ENCODE measurements at places on chromosomes 7 and 10.

- DNase-seq: no peak
Observed at GRCh38 chr7:50614721-50615518, 49.7 kb upstream of the DDC start.

GRCh38 chr7:83273699-83274098, 111.0 kb upstream of the PCLO start:
- no peak for DNase-seq

DNA sequence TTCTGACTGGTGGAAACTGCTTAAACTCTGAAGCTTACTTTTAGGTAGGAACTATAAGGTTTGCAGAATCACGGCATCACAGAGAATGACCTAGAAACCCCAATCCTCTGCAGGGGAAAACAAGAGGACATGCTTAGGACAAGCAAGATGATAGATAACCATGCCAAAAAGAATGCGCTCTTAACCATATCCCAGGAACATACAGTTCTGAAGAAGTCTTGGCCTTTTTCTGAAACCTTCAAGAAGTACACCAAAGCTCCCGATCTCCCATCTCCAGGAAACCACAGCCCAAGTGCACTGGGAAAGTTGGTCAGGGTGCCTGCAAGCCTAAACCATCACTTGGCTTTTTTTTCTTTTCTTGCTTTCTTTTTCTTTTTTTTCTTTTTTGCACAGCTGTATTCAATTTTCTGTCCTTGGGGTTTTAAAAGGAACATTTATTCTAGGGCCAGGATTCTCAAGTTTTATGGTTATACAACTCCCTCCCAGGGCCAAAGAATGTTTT, 12.2 kb upstream of the SVIL start:
- peak; percentile 48 for DNase-seq

- DNase-seq: no peak
Observed at GRCh38 chr10:124588736-124589490, 127.3 kb downstream of the LHPP start.

GRCh38 chr7:43698460-43699255, 30.7 kb downstream of the COA1 start:
- peak; percentile 35 for DNase-seq

GRCh38 chr10:76230921-76231285, 799.5 kb downstream of the LRMDA start:
- DNase-seq: no peak

GRCh38 chr10:83195021-83195420, 944.3 kb upstream of the GHITM start:
- no peak for DNase-seq

DNA sequence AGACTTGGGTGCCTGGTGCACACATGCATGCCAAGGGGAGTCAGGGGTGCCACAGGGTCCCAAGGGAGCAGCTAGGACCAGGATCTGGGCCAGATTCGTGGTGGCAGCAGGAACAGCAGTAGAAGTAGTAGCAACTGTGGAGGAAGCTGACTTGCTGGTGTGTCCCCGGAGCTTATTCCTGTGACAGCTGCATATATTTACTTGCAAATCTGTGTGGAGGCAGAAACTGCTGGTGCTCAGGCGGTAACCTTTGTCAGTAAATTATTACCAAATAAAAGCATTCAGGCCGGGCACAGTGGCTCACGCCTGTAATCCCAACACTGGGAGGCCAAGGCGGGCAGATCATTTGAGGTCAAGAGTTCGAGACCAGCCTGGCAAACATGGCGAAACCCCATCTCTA, 67.4 kb upstream of the RAB18 start:
- DNase-seq: no peak

GRCh38 chr7:3825491-3825890, 524.4 kb downstream of the SDK1 start:
- DNase-seq: no peak

DNA sequence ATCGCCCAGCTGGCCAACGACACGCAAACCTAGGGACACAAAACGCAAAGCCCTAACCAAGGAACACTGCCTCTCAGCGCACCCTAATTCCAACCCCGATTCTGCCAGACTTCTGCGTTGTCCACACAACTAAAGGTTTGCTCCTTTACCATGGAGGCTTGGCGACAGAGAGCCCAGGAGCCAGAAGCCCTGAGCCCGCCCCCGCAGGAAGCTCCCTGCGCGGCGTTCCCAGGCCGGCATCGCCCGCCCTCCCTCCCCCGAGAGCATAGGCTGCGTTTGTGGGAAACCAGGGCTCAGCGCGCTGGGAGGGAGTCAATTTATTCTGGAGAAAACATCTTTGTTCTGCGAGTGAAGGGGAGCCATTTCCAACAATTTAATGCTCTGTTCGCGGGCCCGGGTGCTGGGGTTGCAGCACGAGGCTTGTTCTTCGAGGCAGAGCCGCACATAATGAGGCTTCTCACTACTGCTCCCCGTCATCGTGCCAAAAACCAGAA, 103.9 kb downstream of the GRID1 start:
- peak; percentile 27 for DNase-seq

GRCh38 chr10:113704637-113705343, 25.1 kb downstream of the CASP7 start:
- DNase-seq: peak; percentile 65

DNA sequence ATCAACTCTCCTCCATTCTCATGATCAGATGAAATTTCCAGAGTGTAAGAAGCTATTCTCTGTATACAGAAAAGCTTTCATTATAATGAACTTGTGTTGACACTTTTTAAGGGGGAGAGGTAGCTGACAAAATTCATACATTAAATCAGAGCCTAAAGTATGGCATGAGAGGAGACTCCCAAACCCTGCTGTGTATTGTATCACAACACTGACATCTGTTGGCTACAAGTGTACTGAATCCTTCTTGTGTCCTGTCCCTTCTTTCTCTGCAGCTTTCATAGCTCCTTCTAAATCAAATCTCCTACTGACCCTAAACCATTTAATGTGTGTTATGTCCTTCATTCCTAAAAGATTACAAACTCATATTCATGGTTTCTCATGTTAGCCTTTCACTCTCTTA, 70.9 kb downstream of the GCC1 start:
- peak; percentile 40 for DNase-seq

GRCh38 chr10:130834170-130834569, 477.4 kb downstream of the TCERG1L start:
- no peak for DNase-seq

GRCh38 chr7:28130277-28130676, 50.3 kb downstream of the JAZF1 start:
- DNase-seq: peak; percentile 33

- DNase-seq: peak; percentile 47
Observed at GRCh38 chr10:33277135-33277536, 57.3 kb downstream of the NRP1 start.

DNA sequence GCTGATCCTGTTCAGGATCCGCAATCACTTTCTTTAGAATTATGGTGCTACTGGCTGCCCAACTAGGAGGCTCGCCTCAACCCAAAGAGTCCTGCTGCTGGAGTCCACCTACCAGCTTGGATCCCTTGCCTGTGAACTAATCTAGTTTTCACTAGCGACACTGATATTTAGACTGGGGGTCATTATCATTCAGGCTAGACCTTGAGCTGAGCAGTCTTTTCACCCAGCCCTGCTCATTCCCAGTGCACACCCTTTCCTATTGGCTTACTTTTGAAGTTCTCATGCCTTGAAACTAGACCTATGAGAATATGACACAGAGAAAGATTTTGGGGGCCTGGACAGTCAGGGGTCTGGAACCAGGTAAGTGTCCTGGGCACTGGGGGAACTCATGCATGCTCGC, 107.9 kb downstream of the TMEM178B start:
- DNase-seq: no peak

- no peak for DNase-seq
Observed at GRCh38 chr7:70669854-70670253, 462.1 kb upstream of the GALNT17 start.

GRCh38 chr7:84697506-84697905, 489.4 kb downstream of the SEMA3D start:
- DNase-seq: peak; percentile 83

DNA sequence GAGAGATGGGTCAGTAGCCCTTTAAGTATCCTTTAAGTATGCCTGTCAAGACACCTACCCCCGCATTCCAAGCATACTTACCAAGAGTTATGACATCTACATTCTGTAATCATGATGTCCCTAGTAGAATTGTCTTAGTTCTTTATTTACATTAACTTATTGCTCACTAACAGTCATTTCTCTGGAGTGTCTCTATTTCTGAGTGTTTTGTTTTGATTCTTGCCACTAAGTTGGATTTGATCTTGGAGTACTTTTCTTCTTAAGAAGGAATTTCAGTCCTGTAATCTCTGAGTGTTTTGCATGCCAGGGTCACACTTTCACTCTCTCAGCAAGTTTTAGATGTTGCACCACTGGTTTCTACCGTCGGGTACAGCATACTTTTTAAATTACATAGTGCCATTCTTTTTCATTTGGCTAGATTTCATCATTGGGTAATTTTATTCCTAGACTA, 1053.9 kb downstream of the KCNMA1 start:
- DNase-seq: peak; percentile 81

GRCh38 chr7:119270045-119270464, 1002.9 kb upstream of the KCND2 start:
- DNase-seq: peak; percentile 73

DNA sequence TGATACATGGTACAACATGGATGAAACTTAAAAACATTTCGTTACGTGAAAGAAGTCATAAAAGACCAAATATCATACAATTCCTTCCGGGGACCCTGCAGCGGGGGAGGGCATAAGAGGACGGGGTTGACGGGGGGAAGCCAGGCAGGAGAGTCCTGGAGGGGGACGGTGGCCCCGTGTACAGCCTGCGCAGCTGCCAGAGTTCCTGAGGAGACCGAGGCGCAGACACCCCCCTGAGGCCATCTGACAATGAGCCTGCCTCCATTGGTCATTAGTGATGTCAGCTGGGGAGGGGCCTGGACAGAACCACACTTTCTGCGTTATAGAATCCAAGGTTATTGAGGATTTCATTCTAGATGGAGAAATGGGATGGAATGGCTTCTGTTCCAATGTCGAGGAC, 47.2 kb downstream of the PRKAG2 start:
- no peak for DNase-seq

DNA sequence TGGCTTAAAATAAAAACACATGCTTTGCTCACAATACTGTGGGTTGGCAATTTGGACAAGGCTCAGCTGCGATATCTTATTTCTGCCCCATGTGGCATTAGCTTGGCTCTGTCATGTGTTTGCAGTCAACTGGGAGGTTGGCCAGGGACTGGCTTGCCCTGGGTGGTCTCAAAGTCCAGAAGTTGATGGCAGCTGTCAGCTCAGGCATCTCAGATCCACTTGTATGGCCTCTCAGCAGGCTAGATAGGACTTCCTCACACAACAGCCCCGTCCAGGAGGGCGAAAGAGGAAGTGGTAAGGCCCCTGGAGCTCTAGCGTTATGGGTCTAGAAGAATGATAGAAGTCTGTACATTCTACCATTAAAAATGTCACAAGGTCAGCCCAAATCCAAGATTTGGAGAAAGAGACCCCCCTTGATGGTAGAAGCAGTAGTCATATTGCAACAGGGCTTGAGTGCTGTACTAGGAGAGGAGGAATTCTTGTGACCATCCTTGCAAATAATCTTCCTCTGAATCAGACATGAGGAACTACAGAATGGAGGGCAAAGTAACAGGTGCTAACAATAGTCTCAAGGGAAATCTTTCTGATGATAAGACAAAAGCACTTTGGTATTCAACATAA, 166.2 kb downstream of the FAM107B start:
- no peak for DNase-seq

DNA sequence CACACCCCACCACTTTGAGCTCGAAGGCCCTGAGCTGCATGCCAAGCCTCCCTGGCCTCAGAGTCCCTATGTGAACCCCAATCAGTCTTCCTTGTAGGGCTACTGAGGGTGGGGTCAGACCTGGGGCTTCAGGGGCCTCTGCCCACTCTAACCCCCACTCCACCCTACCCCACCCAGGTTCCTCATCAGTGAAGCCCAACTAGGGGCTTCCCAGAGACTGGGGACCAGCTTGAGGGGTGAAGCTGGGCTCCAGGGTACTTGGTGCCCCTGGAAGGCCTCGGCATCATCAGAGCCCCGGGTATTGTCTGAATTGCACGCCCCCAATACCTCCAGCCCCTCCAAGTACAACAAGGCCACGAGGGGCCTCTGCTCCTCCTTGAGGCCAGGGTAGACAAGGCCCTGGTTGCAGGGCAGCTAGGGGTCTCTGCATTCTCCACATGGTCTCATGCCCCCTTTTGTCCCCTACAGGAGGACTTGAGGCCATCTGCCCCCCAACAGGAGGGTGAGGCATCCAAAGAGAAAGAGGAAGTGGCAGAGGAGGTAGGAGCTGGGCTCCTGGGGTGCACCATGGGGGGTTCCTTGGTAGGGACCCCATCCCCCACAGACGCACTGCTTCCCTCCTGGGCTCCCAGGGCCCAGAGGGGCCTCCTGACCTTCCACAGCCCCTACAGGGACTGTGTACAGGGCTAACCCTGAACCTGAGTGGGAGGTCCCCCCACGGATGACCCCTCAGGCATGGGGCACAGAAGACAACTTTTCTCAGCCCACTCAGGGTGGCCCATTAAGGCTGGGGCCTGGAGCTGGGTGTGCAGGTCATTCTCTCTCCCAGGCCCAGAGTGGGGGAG, 4.0 kb downstream of the SNCG start:
- DNase-seq: no peak

Data from astrocyte of the hippocampus (primary cell).